GDM1 (cell line): ENCODE measurements at places on chromosomes 4 and X.

DNA sequence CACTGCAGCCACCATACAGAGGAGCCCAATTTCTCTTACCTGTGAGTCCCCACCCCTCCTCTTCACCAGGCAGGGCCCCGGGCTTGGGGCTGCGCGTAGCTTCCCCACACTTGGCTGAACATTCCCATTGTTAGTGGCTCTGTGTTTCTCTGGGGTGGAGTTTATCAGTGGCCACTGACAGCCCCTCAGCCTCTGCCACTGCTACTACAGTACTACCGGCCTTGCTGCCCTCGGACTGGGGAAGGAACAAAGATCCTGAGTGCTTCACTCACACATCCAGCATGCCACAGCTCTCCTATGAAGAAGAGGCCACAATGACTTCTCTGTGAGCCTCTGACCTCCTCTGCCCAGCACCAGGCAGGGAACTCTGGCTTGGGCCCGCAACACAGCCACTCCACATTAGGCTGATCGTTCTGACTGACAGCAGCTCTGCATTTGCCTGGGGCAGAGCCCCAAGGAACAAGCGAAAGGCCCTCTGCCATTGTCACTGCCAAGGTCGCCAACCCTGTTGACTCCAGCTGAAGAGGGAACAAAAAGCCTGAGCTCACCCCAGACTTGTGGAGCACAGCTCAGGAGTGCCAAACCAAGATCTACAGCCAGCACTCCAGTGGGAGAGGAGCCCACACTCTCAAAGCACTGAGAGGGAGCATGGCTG lies 24.0 kb downstream of the ABCB7 start:
- no peak for DNase-seq

- no peak for DNase-seq
Measured at GRCh38 chr4:30753316-30753715, 33.1 kb downstream of the PCDH7 start.

GRCh38 chr4:10006231-10006600 lies 15.1 kb downstream of the SLC2A9 start:
- DNase-seq, result no peak

GRCh38 chrX:49879656-49880277 lies 483 bp downstream of the USP27X start:
- no peak for DNase-seq

DNA sequence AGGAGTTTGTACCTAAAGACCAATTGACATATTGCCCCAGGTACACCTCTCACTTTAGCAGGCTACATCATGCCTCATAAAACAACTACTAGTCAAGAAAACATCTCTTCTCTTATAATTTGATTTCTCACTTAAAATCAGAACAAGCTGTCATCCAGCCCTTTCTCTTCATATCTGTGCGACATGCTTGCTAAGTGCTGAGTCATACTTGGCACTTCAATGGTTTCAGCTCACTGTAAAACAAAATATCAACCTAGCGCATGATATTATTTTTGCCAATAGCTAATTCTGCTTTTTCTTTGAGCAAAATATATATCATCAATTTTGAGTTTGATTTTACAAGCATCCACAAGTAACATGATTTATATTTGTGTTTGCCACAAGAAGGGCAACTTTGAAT lies 27.9 kb upstream of the FUNDC1 start:
- no peak for DNase-seq

DNA sequence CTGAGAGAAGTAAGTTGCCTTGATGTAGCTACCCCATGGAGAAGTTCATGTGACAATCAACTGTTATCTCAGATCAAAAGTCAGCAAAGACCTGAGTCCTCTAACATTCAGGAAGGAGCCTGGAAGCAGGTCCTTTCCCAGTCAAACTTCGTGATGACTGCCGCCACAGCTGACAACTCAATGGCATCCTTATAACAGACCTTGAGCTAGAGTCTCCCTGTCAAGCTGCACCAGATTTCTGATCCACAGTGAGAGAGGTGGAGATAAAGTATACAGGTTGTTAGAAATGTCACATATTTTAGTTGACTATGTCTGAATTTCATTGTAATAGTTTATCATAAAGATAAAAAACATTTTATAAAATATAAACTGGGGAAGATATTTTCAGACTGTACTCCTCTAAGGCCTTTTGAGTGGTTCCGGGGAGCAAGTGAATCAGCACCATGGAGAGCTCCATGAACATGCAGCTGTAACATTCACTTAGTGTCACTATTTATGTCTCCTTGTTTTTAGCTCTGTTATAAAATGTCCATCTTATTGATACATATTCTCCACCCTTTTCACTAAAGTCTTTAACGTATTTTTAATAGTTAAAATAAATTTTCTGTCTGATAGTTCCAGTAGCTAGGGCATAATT lies 1653.5 kb upstream of the AGA start:
- DNase-seq, result no peak

GRCh38 chr4:112731715-112732114 lies 94.8 kb downstream of the LARP7 start:
- DNase-seq, result no peak
